K562 (cell line): ENCODE measurements at places on chromosomes 12 and 14. TPM values are rescaled to one million over a fixed set of nuclear protein-coding genes. Genes with fewer than 3 reads are reported as not detected.

DNA sequence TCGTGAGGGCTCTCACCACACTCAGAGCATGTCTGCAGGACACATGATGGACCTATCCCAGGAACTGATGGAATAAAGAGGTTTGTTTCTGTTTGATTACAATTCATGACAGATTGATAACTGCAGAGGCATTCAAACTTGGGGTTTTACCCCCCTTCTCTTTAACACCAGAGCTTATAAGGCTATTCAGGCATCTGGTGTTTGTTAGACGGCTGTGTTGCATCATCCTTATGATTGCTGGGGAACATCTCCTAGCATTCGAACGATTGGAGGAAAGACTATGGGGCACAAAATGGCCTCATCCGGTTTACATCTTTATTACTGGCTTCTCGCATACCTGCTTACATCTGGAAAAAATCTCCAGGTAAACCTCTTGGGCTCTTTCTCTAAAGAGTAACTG is 191.8 kb downstream of the MSRB3 start:
- no peak for DNase-seq

The RBP5 gene
- 12.2 and 12.5 TPM in 2 replicates for polyA plus RNA-seq

GRCh38 chr12:60935981-60936761 is 1324.0 kb upstream of the USP15 start:
- no peak for DNase-seq

The CCDC196 gene
- not detected in 2 replicates for polyA plus RNA-seq

The MYH7 gene
- not detected in 2 replicates for polyA plus RNA-seq

The DAD1 gene
- polyA plus RNA-seq: 222 and 233 TPM in 2 replicates

DNA sequence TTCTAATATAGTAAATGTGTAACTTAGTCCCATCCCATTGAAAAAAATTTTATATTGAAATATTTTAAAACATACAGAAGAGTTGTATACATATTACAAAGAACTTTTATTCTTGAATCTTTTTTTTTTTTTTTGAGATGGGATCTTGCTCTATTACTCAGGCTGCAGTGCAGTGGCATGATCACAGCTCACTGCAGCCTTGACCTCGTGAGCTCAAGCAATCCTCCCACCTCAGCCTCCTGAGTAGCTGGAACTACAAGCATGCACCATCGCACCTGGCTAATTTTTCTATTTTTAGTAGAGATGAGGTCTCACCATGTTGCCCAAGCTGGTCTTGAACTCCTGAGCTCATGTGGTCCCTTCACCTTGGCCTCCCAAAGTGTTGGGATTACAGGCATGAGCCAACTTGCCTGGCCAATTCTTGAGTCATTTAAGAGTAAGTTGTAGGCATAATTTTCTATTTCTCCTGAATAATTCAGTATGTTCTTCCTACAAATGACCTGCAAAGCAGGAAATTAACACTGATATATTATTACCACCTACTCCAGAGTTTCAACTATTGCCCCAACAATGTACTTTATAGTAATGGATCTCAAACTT is 153.0 kb upstream of the BMP4 start:
- no peak for DNase-seq

GRCh38 chr12:6534695-6534944 is 303 bp downstream of the GAPDH start:
- DNase-seq: no peak
